Putamen (tissue), 1 donor: ENCODE measurements at places on chromosomes 1 and 21.

- no peak for DNase-seq
These were observed 116.4 kb downstream of the GREM2 start for GRCh38 chr1:240495601-240496000.

DNA sequence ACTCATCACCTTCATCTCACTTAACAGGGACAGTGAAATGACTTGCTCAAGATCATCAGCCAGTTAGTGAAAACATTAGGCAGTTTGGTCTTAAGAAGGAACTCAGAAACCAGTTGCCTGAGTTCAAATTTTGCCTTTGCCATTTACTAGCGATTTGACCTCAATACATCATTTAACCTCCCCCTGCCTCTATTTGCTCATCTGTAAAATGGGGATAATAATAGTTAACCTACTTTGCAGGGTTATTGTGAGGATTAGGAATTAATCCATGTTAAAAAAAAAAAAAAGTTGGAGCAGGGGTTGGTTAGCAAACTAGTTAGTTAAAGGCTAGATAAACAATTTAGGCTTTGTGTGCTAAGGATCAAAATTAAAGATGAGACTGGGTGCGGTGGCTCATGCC lies 10.6 kb upstream of the TACSTD2 start:
- DNase-seq: no peak

DNA sequence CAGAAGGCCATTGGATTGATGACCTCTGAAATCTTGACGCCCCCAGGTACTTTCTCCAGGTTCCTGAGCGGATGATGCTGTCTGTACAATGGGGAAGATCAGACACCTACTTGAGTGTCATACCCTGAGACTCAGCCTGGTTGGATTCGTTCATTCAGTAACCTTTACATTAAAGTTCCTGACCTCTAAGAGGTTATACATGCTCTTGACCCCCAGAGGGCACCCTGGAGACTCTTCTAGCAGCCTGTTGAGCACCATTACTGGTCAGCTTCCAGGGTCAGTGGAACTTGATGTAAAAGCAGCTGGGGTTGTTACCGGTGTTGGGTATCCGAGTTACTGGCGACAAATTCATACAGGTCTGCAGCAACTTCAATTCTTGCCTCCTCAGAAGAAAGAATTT lies 114.3 kb upstream of the ZNF678 start:
- no peak for DNase-seq

DNA sequence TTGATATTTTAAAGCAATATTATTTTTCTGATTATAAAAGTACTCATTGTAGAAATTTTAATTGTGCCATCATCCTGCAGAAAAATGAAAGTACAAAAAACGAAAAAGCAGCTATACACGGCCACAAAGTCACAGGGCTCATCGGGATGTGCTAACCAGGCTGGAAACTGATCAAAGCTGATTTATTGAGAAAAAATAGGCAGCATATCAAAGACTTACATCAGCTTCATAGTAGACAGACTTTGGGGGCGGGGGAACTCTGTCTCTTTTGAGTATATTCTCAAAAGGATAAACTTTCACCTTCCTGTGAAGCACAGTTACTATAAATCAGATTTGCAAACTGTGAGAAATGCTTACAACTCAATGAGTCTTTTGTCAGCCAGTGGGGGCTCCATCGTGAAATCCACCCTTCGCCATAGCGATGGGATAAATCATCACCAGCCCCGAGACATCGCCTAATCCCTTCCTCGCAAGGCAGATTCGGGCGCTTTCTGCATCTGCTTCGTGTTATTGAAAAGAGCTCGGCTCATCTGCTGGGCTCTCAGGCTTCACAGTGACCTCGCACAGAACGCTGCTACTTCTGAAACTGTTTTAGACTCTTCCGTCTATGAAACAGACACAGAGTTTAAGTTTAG lies 69.2 kb upstream of the ERG start:
- DNase-seq: no peak

GRCh38 chr1:66984491-66984890 lies 59.7 kb downstream of the MIER1 start:
- DNase-seq: no peak

GRCh38 chr1:117925981-117926380 lies 3.4 kb downstream of the GDAP2 start:
- DNase-seq: no peak

DNA sequence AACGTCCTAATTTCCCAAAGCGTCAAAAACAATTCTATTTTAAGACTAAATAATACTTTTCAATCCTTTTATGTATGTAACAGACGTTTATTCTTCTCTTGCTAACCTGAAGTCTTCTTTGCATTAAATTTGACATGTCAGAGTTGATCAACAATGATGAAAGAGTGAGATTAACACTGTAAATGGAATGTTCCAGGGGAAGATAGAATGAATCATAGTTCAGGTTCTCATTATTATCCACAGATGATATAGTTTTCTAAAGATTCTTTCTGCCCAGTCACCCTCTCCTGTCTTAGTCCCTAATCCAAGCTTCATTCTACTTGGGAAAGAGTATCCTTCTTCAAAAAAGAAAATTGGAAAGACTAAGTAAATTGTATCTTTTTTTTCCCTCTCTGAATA lies 38.9 kb downstream of the SDCCAG8 start:
- DNase-seq: no peak

DNA sequence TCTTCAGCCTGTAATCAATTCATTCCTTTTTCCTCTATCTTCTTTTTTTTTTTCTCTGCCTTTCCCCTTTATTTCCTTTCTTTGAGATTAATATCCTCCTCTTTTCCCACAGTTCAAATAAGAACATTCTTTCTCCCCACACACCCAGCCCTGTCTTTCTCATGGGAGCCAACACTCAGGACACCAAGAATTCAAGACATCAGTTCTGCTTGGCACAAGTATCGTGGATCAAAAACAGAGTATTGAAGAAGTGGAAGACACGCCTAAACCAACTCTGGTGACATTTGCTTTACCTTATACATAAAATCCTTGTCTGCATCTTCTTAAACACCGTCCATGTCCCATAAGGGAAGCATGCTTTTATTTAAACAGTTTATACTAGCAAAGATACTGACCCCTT lies 2.9 kb downstream of the CD1E start:
- no peak for DNase-seq

- no peak for DNase-seq
These were observed 38.6 kb downstream of the BMP8A start for GRCh38 chr1:39529901-39530535.

GRCh38 chr1:212607206-212607912 lies 1.2 kb upstream of the ATF3 start:
- DNase-seq: no peak

GRCh38 chr1:203271018-203271743 lies 34.1 kb upstream of the BTG2 start:
- peak; percentile 61 for DNase-seq

GRCh38 chr1:185343306-185343705 lies 26.3 kb upstream of the IVNS1ABP start:
- peak; percentile 52 for DNase-seq

GRCh38 chr1:155322571-155322952 lies 1.9 kb downstream of the RUSC1 start:
- peak; percentile 8 for DNase-seq

GRCh38 chr1:151146072-151146411 lies 389 bp downstream of the SEMA6C start:
- DNase-seq: no peak

- DNase-seq: no peak
These were observed 94.5 kb downstream of the OLFM3 start for GRCh38 chr1:101902199-101902598.

GRCh38 chr1:107277022-107277421 lies 136.2 kb downstream of the NTNG1 start:
- peak; percentile 7 for DNase-seq

GRCh38 chr1:153490272-153491051 lies 30.0 kb upstream of the S100A7 start:
- no peak for DNase-seq

- DNase-seq: no peak
These were observed 5.5 kb upstream of the PTP4A2 start for GRCh38 chr1:31943546-31944184.

- DNase-seq: peak; percentile 34
These were observed 158.5 kb upstream of the FGGY start for GRCh38 chr1:59138402-59138801.

- DNase-seq: no peak
These were observed 56.4 kb upstream of the SIPA1L2 start for GRCh38 chr1:232686346-232686745.

- no peak for DNase-seq
These were observed 17.4 kb downstream of the CELA3A start for GRCh38 chr1:22018583-22019559.

- DNase-seq: no peak
These were observed 23.1 kb upstream of the SLC27A3 start for GRCh38 chr1:153752072-153752471.

GRCh38 chr1:1141911-1142250 lies 26.0 kb upstream of the C1orf159 start:
- DNase-seq: no peak

DNA sequence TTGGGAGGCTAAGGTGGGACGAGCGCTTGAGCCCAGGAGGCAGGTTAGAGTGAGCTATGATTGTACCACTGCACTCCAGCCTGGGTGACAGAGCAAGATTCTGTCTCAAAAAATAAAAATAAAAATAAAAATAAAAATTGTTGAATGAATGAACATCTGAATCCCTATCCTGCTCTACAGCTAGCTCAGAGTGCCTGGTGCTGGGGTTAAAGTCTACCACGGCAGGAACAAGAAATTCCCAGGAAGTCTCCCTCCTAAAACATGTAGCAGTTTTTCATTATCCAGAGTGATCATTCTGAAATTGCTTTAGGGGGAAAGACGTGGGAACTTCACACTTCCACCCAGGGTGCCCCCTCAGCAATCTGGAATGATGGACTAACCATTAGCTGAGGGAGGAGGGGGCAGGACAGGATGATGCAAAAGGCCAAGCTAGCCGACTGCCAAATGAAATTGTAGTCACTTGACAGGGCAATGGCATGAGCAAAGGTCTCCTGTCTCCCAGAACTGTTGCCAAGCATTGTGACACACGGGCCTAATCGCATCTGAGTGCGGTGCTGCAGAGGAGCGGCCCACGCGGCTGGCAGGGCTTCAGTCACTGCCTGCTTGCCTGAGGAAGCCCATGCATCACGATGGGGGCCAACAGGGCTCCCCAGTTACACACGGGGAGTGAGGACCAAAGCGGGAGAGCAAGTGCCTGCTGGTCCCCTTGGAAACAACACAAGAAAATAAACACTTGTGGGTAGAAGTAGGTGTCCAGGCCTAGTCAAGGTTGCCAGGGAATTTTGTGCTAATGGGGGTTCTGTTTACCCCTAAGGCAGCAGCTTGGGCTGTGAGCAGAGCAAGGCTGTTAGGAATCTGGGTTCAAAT lies 85.7 kb downstream of the NENF start:
- no peak for DNase-seq

- DNase-seq: no peak
These were observed 16.5 kb downstream of the SLC2A7 start for GRCh38 chr1:9009438-9010370.

GRCh38 chr1:2087766-2088165 lies 37.6 kb downstream of the PRKCZ start:
- DNase-seq: peak; percentile 83

DNA sequence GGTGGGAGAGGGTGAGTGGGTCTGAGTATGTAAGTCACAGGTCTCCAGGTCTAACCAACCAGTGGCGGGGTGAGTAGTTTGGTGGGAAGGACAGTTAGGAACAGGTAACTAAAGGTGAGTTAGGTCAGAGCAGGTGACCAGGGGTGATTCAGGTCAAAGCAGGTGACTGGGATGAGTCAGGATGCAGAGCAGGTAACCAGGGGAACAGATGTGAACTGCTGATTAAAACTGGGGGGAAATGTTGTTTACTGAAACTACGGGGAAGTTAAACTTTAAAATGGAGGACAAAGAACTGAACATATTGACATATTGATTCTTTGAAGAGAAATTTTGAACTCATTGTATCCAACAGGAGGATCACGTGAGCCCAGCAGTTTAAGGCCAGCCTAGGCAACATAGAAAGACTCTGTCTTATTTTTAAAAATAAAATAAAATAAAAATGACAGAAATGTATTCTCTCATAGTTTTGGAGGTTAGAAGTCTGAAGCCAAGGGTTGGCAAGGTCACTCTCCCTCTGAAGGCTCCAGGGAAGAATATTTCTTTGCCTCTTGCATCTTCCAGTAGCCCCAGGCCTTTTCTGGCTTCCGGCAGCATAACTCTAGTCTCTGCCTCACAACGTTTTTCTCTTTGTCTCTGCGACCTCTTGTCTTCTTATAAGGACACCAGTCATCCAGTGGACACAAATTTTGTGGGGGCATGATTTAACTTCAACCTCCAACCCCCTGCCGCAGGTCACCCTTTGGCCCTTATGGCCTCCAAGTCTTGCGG lies 64.3 kb upstream of the TINAGL1 start:
- DNase-seq: no peak

DNA sequence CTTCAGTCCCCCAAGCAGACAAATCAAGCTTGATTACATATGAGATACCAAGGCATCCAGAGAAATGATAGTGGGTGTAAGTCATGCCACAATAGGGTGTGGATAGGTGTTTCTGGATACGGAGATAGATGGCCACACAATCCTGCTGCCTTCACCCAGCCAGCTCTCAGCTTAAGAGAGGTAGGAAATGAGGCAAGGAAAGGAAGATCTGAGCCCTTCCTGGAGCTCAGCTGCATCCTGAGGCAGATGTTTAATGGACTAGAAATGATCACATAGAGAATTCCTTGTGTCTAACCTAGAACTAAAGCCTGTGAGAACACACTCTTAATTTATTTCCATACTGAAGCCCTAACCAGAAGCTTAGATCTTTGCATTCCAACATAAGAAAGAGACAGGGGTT lies 210.3 kb downstream of the ST6GALNAC3 start:
- no peak for DNase-seq

DNA sequence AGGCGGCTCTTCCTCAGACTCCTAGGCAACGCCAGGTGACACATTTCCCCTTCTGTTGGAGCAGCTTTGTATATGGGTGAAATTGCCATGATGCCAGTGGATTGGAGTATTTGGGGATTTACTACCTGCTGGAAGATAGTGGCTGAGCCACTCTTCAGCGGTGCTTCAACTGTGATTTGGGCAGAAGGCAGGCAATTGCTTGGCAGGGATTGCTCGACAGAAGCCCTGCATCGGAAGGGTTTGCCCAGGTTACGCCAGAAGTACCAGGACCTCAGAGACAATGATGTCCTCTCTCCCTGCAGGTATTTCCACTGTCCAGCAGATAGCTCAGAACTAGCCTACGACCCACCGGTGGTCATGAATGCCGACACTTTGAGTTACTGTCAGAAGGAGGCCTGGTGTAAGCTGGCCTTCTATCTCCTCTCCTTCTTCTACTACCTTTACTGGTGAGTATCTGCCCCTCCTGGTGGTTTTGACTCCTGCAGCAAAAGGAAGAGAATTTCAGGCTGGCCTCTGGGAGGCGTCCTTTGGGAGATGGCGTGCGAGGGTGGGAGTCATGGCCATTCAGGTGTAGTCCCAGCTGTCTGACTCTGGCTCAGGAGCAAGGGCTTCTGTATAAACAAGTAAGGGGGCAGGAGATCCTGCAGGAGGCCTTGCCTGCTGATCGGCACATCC lies 118.3 kb downstream of the CNIH3 start:
- no peak for DNase-seq

GRCh38 chr1:234720709-234721441 lies 110.9 kb upstream of the IRF2BP2 start:
- DNase-seq: no peak

- DNase-seq: no peak
These were observed 23.0 kb downstream of the SPATA46 start for GRCh38 chr1:162353702-162354101.

GRCh38 chr1:184223216-184223615 lies 163.6 kb upstream of the C1orf21 start:
- no peak for DNase-seq

GRCh38 chr1:71548398-71548890 lies 467.6 kb upstream of the ZRANB2 start:
- no peak for DNase-seq

- no peak for DNase-seq
These were observed 28.5 kb upstream of the SERBP1 start for GRCh38 chr1:67458663-67459062.
